ENCODE measurements at places on chromosomes 4 and X.
A peak's percentile ranks its signal among the peaks of the same experiment; 100 is the strongest.

- DNase-seq = no peak
Observed at GRCh38 chr4:38529189-38530115, 134.5 kb upstream of the KLF3 start.

DNA sequence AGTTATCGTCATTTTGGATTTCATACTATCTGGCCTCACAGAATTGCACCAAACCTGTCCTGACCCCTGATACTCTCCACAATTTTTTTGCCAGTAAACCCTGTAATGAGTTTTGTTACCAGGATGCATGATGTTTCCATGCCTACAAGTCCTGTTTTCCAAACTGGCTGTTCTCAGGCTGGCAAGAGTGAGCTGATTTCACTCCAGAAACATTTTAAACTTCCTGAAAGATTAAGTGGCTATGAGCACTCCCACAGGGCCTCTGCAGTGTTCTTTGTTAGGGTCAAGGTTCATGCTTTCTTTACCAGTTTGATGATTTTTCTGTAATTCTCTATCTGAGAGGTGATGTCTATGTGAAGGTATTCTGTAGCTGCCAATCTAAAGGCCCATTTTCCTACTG lies 31.7 kb upstream of the PDLIM3 start:
- peak; percentile 94 for DNase-seq

DNA sequence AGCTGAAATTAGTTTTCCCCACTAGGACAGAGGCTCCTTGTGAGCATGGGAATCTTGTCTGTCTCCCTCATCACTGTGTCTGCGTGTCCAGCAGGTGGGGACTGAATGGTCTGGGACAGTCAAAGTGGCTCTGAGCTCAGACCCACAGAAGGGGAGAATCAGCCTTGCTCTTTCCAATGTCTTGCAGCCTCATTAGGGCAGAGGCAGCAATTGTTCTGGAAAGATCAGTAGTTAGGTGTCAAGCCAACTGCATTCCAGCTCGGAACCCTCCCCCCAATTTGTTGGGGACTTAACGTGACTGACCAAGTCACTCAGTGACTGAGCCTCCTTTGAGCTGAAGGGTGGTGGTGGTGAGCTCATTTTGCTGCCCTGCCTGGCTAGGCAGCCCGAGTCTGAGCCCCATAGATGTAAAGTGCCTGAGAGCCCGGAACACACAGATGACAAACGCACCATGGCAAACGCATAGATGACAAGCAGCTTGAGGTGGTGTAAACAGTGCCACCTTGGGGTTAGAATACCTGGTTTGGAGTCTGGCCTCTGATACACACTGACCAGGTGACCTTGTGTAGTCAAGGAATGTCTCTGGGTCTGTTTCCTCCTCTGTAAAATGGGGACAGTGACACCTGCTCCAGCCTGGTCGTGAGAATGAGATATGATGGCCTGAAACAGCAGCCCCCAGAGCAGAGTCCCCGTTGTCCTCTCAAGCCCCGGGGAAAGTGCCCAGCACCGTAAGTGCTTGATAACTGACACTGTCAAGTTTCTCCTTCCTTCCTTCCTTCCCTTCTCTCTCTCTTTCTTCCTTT lies 2.7 kb upstream of the SORCS2 start:
- DNase-seq = no peak

- DNase-seq = no peak
Observed at GRCh38 chr4:98343626-98344025, 82.4 kb downstream of the RAP1GDS1 start.

DNA sequence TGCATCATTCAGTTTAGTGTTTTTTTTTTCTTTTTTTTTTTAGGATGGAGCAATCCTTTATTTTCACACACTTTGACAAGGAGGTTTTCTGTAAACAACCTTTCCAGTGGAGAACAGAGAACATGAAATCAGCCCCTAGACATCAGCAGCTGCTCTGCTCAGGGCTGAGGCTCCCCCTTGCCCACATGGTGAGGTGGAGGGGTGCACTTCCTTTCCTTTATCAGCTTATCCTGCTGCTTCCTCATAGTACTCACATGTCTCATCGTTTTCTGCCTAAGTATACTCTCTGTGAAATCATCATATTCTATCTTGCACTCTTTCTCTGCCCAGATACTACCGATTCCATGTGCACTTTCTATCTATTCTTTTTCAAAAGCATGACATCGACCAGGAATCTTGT lies 47.6 kb upstream of the PRSS12 start:
- DNase-seq = peak; percentile 44

Measured in LHCN-M2 (cell line).